ENCODE measurements at places on chromosomes 6 and 20. TPM values are rescaled to one million over a fixed set of nuclear protein-coding genes. Genes with fewer than 3 reads are reported as not detected.

TDRD6 gene
- under 0.01 TPM for total RNA-seq

RCAN2 gene
- 1.5 TPM for total RNA-seq

ENTPD6 gene
- 37.8 TPM for total RNA-seq

GTSF1L gene
- total RNA-seq: not detected

CD93 gene
- total RNA-seq: 215 TPM

HDGFL1 gene
- total RNA-seq: not detected

SMPDL3A gene
- 6.4 TPM for total RNA-seq

FILIP1 gene
- 10.0 TPM for total RNA-seq

AKAP7 gene
- total RNA-seq: 2.6 TPM

THBD gene
- total RNA-seq: 55.2 TPM

SNPH gene
- total RNA-seq: 6.2 TPM

PDYN gene
- total RNA-seq: not detected

FRS3 gene
- 2.0 TPM for total RNA-seq

DEFB132 gene
- not detected for total RNA-seq

IMPG1 gene
- 0.29 TPM for total RNA-seq

ZNF133 gene
- total RNA-seq: 14.7 TPM

CUL9 gene
- 31.7 TPM for total RNA-seq

CRISP3 gene
- total RNA-seq: not detected

TRIM39 gene
- 15.5 TPM for total RNA-seq

PLN gene
- total RNA-seq: not detected

GPR63 gene
- not detected for total RNA-seq

GJA10 gene
- not detected for total RNA-seq

CLVS2 gene
- total RNA-seq: not detected

C6orf132 gene
- total RNA-seq: 0.65 TPM

ME1 gene
- 8.2 TPM for total RNA-seq

PROKR2 gene
- total RNA-seq: not detected

TREML2 gene
- not detected for total RNA-seq

WFDC2 gene
- total RNA-seq: not detected

LCA5 gene
- total RNA-seq: 5.5 TPM

RBPJL gene
- not detected for total RNA-seq

VGLL2 gene
- total RNA-seq: not detected

SERPINB1 gene
- total RNA-seq: 23.2 TPM

CST4 gene
- total RNA-seq: not detected

BTNL2 gene
- total RNA-seq: not detected

BTN1A1 gene
- total RNA-seq: not detected

PEX3 gene
- total RNA-seq: 14.0 TPM

EMILIN3 gene
- not detected for total RNA-seq

C6orf141 gene
- total RNA-seq: 30.7 TPM

IRAK1BP1 gene
- 3.9 TPM for total RNA-seq

SNAP25 gene
- total RNA-seq: not detected

TAAR2 gene
- not detected for total RNA-seq

HAO1 gene
- not detected for total RNA-seq

TREM1 gene
- not detected for total RNA-seq

Data from vein endothelial cell (primary cell).